ENCODE measurements at places on chromosomes 5 and 9. TPM values are rescaled to one million over a fixed set of nuclear protein-coding genes. Genes with fewer than 3 reads are reported as not detected.
A peak's percentile ranks its signal among the peaks of the same experiment; 100 is the strongest.

DNA sequence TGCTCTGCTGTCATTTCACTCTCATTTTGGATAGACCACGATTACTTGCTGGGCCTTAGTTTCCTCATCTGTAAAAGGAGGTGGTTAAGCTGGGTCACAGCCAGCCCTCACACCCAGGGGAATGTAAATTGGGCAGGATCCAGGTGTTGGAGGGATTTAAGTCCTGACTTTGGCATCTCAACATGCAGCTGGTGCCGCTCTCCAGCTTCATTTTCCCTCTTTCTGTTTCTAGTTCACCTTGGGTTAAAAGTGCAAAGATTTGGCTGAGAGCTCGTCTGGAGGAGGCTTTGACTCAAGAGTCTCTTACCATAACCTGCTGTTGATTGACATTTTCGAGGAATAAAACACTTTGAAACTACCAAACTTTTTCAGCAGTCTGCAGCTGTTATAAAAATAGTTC is 144.3 kb upstream of the DHFR start:
- no peak overlapping the region for H3K4me3 ChIP-seq
- no peak overlapping the region for H3K27ac ChIP-seq
- H3K36me3 ChIP-seq, result no peaks in the 10 kb centered on the region
- DNase-seq, result no peak
- H3K4me1 ChIP-seq, result no peaks in the 10 kb centered on the region

GRCh38 chr9:23542438-23542837 is 283.6 kb downstream of the ELAVL2 start:
- DNase-seq, result no peak
- H3K4me3 ChIP-seq, result no peak overlapping the region
- no peaks in the 10 kb centered on the region for H3K27me3 ChIP-seq

DNA sequence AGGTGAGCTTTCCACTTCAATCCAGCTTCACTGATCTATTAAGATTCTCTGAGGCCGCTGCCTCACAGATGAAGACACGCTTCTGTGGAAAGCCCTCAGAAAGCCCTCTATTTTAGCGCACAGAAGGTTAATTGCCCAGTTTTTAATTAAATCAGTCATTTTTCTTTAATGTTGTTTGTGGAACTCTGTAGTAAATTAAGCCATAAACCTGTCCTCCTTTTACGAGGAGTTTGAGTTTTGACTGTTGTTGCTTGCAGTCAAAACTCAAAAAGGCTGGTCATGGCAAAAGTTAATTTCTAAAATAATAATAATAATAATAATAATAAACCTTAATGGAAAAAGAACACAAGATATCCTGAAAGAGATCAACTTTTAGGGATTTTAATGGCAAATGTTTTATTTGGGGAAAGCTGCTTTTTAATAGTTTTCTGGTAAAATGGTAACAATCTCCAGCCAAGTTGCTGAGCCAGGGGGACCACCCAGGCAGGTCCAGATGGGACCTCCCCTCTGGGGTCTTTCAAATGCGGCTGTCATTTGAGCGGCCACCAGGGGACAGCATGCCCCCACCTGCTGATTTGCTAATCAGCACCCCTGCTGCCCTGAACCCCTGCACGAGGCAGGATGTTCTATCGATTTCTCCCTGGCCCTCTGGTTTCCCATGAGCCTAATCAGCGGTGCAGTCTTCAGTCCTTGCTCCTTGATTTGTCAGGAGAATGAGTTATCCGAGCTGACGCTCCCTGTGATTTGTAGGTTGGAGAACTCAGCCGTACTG is 247.2 kb downstream of the FSTL4 start:
- no peak for DNase-seq
- no peaks in the 10 kb centered on the region for H3K36me3 ChIP-seq
- no peaks in the 10 kb centered on the region for H3K4me1 ChIP-seq
- no peak overlapping the region for H3K4me3 ChIP-seq

- H3K4me3 ChIP-seq, result no peak overlapping the region
- H3K27ac ChIP-seq, result no peak overlapping the region
- H3K36me3 ChIP-seq, result no peaks in the 10 kb centered on the region
- peak; percentile 79 for DNase-seq
- peaks cover 11% of the 10 kb centered on the region for H3K4me1 ChIP-seq
Observed at GRCh38 chr9:96453625-96454024, 3.7 kb downstream of the HABP4 start.

TMEM171 gene
- polyA plus RNA-seq, result 11.0 TPM

SLC36A3 gene
- polyA plus RNA-seq, result not detected

DNA sequence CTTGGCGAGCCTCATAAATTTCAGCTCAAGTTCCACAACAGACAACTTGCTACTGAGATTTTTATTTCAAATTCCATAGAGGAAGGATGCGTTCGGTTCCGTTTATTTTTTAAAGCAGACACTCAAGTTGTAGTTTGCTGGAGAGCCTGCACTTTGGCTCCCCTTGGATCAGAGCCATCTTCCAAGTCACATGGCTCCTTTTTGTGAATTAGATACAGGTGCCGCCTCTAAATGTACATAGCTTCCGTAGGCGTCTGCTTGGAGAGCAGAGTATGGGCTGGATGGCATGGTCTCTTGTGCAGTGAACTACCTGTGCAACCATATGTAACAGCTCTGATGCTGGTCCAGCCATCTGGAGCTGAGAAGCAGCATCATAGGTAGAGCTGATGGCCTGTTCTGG is 73.9 kb upstream of the WWC1 start:
- H3K4me3 ChIP-seq, result no peak overlapping the region
- peaks cover 40% of the 10 kb centered on the region for H3K36me3 ChIP-seq
- H3K4me1 ChIP-seq, result no peaks in the 10 kb centered on the region
- DNase-seq, result no peak
